Activated CD4-positive, alpha-beta T cell treated with anti-CD3 and anti-CD28 coated beads, Interleukin-2, amount 10 ng/mL, durations not matched to agents 7 days and 5 days (primary cell): ENCODE measurements at places on chromosomes 2 and 18.

- no peak for DNase-seq
Measured at GRCh38 chr18:10322004-10322403, 132.4 kb upstream of the APCDD1 start.

GRCh38 chr2:167980439-167980838 lies 267.0 kb downstream of the STK39 start:
- no peak for DNase-seq

GRCh38 chr2:187982668-187983067 lies 309.0 kb upstream of the GULP1 start:
- no peak for DNase-seq

GRCh38 chr2:12010059-12010458 lies 263.6 kb downstream of the LPIN1 start:
- no peak for DNase-seq

DNA sequence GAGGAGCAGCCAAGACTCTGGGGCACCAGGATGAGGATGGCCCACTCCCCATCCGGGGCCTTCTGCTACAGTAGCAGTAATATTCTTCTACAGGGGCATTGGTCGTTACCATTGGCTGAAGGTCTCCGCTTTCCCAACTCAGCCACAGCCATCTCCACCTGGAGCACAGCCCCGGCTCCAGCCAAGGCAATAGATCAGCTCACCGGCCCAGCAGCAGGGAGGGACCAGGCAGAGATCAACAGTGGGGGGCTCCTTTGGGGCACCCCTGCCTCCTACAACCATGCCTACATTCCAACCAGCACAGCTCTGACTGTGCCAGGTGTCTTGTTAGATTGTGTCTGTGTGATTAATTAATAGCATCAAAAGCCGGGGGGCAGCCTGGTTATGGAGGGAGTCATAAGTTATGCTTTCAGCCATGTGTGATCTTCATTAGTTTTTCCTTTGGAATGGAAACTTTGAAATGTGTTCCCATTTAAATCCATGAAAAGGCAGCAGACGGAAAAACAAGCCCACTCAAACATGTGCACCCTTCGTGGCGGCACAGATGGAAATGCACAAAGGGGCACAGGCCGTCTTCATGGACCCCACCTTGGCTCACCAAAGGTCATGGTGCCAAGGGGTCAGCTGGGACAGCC lies 68.6 kb upstream of the BZW1 start:
- DNase-seq: no peak

DNA sequence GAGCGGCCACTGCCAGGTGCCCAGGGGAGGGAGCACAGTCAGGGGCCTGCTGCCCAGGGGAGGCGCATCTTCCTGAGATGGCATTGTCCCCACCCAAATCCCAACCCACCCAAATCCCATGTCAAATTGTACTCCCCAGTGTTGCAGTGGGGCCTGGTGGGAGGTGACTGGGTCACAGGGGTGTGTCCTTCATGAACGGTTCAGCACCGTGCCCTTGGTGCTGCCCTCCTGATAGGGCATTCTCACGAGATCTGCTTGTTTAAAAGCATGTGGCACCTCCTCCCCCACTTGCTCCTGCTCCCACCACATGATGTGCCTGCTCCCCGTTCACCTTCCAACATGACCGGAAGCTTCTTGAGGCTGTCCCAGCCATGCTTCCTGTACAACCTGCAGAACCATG lies 27.6 kb downstream of the ANKMY1 start:
- DNase-seq: no peak

DNA sequence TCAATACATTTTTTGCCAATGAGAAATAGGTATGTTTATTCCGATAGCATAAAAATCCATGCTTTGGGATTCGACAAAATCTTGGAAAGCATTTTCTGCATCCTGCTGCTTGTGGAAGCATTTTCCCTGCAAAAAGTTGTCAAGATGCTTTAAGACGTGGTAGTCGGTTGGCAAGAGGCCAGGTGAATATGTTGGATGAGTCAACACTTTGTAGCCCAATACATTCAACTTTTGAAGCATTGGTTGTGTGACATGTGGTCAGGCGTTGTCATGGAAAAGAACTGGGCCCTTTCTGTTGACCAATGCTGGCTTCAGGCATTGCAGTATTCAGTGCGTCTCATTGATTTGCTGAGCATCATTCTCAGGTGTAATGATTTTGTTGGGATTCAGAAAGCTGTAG lies 764.5 kb downstream of the TRIB2 start:
- no peak for DNase-seq

DNA sequence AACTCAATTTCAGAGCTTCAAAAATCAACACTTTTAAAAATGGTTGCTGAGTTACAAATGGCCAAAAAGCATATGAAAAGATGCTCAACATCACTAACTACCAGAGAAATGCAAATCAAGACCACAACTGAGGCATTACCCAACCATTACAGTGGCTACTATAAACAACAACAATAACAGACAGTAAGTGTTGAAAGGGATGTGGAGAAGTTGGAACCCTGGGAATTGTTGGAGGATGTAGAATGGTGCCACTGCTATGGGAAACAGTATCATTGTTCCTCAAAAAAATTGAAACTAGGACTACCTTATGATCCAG lies 173.3 kb upstream of the SPRED2 start:
- no peak for DNase-seq

DNA sequence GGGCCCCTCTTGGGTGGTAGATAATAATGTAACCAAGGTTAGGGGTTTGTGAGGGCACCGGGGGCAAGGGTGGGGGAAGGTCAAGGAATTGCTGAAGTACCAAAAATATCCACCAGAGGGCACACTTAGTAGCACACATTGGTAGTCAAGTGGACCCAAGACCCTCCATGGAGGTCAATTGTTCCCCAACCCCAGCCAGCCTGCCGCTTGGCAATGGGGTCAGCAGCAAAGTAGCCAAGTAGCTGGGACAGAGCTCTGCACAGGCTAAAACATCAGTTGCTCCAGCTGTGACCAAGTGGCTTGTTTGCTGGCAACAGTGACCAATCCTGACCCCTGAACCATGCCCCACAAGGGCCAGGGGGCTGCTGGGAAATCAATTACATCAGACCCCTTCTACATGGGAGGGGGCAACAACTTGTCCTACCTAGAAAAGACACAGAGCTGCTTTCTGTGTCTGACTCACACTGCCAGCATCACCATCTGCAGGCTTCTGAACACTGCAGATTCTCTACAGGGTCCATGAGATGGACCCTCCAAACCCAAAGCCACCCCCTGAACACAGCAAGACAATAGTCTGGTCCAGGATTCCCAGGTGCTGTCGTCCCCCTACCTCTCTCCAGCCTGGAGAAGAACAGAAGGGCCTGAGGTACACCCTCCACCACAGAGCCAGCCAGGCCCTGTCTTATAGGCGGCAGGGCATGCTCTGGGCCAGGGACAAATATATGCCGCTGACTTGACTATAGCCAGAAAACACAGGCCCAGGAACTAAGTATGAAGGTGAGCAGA lies 76.0 kb downstream of the EMX1 start:
- peak; percentile 59 for DNase-seq

- DNase-seq: no peak
Measured at GRCh38 chr2:111904726-111905474, 6.5 kb downstream of the MERTK start.

DNA sequence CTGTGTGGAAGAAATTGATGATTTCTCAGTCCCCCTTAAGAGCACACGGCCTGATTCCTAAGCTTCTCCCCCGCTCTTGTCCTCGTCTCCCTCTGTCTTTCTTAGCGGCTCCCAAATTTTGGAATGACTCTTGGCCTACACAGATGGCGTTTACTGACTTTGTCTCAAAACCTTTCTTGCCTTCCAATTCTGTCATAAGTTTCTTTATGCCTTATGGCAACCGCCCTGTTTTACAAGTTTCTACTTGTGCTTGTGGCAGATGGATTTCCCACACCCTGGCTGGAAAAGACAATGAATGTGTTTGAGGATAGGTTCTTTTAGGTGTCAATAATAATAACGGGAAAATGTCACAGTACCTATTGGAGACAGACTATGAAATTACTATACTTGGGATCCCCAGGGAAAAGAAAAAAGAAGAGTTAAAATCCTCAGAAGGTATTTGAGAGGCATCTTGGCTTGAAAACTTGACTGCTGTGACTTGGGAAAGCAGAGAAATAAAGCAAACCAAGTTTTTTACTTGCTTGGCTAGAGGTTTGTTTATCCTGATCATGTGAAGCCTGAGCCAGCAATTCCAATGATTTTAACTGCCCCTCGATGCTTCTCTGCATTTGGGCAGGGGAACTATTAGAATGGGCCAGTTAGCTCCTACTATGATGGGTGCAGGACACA lies 276.4 kb downstream of the HRH4 start:
- DNase-seq: no peak

DNA sequence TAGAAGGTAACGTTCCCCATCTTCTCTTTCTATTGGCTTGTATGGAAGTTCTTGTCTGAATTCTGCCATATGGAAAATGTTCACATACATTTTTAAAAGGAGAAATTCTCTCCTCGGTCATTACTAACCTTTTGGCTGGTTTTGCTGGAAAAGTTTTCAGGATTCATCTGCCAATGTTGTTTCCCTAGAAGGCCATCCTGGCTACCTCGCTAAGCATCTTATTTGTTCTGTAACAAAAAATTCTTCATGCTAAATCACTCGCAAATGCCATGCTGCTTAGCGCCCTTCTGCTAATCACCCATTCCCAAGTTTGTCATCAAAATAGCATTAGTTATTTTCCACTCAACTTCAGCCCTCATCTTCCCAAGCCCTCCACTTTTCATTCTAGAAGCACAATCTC lies 262.0 kb downstream of the SLC8A1 start:
- no peak for DNase-seq

DNA sequence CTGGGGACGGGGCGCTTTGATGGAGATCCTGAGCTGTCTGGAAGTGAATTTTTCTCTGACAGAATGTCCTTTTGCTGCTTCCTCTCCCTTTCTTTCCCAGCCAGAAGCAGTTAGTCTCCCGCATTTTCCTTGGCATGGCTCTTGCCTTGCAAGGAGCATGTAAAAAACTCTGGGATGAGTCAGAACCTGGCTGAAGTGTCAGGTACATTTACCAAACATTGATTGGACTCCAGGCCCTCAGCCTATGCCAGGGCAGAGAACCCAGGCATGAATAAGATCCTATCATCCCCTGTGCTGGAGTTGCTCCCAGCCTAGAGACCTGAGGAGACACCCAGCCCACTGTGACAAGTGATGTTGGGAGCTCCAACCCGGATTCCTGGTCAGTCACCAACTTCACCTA lies 21.6 kb downstream of the STON1 start:
- no peak for DNase-seq

DNA sequence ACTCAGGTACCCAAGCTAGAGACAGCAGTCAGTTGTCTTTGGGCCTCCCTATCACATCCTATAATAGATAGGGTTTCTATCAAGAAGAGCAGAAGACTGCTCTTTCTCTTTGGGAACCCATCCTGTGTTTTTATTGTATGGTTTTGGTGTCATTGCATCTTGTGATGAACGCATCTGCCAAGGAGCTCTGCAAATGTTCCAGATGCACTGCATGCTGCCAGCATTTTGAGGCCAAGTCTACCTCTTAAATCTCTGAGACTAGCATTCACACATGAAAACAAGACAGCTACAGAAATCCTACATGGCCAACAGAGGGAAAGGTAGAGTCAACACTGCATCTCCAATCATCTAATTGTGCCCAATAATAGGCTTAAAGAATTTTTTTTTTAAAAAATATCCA lies 14.0 kb downstream of the SEMA4F start:
- DNase-seq: no peak

DNA sequence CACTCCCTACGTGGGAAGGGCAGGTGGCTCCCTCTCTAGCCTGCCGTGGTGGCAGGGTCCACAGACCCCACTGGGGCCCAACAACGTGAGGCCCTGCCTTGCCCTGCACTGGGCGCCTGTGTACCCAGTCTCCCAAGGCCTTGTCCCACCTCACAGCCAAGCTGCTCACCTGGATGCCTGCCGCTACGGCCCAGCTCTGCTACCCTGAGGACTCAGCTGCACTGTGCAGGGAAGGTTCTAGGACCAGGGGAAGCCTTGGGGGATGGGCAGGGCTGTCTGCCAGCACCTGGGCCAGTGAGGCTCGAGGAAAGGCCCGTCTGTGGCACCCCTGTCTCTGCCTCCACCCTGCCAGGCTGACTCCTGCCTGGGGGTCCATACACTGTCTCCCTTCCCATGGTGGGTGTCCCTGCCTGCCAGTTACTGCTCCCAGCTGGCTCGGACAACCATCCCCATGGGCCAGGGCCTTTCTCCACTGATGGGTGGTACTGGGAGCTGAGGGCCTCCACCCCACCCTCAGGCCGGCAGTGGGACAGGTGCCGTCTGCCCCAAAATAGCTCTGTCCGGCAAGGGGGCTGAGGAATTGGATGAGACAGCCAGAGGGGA lies 33.2 kb downstream of the HS6ST1 start:
- DNase-seq: no peak

GRCh38 chr2:27741673-27742072 lies 29.8 kb upstream of the MRPL33 start:
- no peak for DNase-seq

DNA sequence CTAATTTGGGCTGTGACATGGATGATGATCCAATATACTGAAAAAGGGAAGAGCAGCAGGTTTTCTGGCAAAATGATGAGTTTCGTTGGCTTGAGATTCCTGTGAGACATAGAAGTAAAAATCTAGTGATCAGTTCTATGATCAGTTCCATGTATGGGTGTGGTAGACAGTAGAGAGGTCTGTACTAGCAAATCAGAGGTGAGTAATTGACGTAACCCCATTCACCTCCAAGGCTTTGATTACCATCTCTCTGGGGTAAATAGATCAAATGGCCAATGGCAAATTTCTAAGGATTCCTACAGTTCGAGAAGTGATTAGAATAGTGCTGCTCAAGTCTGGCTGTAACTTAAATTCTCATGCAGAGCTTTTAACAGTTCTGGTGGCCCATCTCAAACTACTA lies 6.4 kb downstream of the ITGA4 start:
- DNase-seq: no peak

DNA sequence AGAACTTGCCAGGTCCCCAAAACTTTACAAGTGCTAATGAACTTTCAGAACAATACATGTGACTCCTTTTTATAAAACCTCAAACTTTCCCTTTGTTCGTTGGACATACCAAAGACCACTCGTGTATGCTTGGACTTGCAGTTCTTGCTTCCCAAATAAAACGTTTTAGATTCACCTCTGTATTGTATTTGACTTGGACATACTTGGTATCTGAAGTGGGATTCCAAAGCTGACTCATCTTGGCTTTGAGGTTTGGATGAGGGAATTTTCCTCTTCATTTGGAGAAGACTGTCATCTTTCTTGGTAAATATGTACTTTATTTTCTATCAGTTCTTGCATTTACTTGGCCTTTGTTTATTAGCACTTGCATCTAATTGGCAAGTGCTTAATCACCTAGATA lies 8.0 kb upstream of the CYB5A start:
- DNase-seq: no peak
